Motor neuron (in vitro differentiated cells): ENCODE measurements at places on chromosomes 16 and 17. TPM values are rescaled to one million over a fixed set of nuclear protein-coding genes. Genes with fewer than 3 reads are reported as not detected.

KRTAP2-1 gene
- total RNA-seq, result not detected in 2 replicates

OR1A1 gene
- total RNA-seq, result 0.59 TPM in 1 of 2 replicates, not detected in the other

CLEC3A gene
- 0.19 TPM in 1 of 2 replicates, not detected in the other for total RNA-seq

TBC1D3L gene
- total RNA-seq, result 3.3 and 3.7 TPM in 2 replicates

B4GALNT2 gene
- total RNA-seq, result 0.06 TPM in 1 of 2 replicates, not detected in the other

TAC4 gene
- not detected in 2 replicates for total RNA-seq

CDK3 gene
- total RNA-seq, result 3.5 and 6.1 TPM in 2 replicates

CBLN1 gene
- 2.9 and 4.4 TPM in 2 replicates for total RNA-seq

EXOC7 gene
- 57.7 and 57.9 TPM in 2 replicates for total RNA-seq

ZNF668 gene
- 14.8 and 17.6 TPM in 2 replicates for total RNA-seq

CCDC92B gene
- total RNA-seq, result 0.15 and 0.27 TPM in 2 replicates

- ATAC-seq, result no peak
Observed at GRCh38 chr17:66549311-66549704, 246.9 kb downstream of the PRKCA start.

DNA sequence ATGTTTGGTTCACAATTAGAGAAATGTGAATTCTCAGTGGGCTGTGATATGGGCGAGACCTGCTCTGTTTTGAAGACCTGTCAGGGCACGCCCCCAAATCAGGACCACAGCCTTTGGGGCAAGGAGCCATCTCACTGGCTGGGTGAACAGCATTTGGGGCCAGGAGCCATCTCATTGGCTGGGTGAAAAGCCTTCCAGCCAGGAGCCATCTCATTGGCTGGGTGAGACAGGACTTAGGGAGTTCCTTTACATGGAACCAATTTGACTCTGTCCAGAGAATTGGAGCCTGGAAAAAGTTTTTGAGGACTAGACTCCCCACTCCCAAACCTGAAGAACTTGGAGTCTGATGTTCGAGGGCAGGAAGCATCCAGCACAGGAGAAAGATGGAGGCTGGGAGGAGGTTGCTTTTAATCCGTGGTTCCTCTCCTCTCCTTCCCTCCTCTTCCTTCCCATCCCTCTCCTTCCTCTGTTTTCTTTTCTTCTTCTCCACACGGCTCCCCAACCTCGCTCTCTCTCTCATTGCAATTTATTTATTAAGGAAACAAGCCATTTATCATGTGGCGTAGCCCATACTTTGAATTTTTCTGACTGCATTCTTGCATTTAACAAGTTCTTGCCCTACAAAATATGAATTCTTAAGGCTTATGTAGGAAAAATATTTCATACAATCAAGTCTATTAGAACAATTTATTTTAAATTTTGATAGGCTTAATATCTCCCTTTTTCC, 19.7 kb downstream of the FOXL1 start:
- peak; percentile 37 for ATAC-seq

DNA sequence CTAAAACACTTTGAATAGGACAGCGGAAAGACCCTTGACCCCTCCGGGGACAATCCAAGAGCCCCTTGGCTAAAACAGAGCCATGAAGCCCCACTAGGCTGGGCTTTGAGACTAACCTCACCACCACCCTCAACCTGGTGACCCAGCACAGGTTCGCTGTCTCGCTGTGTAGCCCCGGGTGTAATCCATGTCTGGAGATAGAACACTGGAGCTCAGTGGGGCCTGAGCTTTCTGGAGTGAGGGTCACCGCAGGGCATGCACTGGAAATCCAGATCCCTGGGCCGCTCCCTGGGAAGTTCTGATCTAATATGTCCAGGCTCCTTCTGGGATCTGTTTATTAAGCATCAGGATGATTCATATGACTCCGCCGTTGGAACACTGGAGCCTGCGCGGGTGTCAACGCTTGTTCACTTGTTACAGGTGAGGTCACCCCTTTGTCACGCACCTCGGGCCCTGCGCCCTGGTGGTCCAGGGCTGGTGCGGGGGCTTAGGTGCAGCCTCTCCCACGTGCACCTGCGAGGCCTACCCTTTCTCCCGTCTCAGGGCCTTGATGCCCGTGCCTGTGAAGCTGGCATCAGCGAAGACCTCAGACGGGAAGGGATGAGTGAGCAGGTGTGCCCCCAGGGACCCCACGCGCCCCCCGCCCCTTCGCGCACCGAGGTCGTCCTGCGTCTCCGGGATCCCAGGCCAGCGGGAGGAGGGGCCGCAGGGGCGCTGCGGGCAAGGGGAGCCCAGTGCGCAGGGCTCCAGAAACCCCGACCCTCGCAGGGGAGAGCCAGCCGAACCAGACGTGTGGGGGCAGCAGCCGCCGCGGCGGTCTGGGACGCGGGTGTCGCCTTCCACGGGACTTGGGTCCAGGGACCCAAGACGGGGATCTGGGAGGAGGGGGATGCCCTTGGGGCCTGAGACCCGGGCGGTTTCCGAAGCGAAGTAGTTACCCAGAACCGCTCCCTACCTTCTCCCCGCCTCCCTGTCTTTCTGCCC, 224.1 kb upstream of the FOXF1 start:
- ATAC-seq, result no peak

GRCh38 chr17:70109497-70109896, 34.5 kb downstream of the KCNJ16 start:
- no peak for ATAC-seq

DNA sequence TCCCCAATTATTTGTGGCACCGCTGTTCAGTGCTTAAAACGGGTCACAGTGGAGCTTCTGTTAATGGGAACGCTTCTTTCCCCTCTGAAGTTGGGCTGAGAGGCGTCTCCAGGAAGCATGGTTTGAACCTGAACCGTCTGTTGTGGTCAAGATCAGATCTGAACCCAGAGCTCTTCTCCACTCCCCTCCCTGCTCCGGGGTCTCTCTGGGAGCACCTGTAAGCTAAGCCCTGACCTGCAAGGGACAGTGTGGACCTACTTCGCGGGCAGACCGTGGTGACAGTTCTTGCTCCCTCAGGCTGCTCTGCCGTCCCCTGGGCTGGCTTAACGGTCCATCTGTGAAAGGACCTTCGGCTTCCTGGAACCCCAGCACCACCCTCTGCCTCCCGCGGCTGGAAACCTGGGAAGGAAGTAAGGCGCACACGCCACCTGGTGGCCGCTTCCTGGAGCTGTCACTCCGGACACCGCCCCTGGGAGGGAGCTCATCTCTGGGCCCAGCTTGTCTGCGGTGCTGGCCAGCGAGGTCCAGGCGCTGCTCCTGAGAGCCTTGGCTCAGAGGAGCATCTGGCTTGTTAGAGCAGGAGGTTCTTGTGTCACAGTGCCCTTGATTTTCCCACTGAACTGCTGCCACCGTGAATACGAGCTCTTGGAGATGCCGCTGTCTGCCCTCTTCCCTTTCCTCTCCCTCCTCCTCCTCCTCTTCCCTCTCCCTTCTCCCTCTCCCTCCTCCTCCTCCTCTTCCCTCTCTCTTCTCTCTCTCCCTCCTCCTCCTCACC, 518.5 kb upstream of the EEF2KMT start:
- peak; percentile 88 for ATAC-seq

DNA sequence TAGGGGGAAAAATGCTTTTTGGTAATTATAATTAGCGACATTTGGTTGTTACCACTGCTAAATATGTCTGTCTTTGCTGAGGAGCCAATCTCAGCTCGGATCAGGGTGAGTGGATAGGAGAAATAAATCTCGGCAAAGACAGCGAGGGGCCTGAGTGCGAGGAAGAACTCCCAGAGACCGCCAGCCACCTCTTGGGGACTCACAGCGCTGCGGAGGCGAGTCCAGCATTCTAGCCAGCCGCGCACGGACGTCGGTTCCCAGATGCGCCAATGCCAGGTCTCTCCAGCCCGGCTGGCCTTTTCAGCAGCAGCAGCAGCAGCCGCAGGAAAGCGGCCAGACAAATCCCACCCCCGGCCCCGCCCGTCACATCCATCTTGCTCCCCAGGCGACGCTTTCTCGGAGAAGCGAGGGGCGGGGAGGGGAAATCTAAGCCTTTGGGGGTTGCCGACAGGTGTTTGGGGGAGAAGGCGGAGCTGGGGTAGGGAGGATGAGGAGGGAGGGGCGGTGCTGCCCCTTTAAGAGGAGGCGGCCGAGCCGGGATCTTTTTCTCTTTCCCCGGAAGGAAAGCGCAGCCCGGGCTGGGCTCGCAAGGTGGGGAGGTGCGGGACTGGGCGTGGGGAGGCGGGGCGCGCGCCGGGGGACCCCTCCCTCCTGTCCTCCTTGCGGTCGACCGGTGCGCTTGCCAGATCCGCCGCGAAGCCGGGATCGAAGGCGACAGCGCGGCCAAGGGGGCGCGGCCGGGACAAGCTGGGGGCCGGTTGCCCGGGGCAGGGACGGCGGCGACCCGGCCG, at the start of gene ITGA3:
TSS of gene ITGA3 (plus strand) at position 685 of the 791 bp plus-strand sequence. CDS start 330 bp downstream, outside the sequence.
- peak; percentile 83 for ATAC-seq

DNA sequence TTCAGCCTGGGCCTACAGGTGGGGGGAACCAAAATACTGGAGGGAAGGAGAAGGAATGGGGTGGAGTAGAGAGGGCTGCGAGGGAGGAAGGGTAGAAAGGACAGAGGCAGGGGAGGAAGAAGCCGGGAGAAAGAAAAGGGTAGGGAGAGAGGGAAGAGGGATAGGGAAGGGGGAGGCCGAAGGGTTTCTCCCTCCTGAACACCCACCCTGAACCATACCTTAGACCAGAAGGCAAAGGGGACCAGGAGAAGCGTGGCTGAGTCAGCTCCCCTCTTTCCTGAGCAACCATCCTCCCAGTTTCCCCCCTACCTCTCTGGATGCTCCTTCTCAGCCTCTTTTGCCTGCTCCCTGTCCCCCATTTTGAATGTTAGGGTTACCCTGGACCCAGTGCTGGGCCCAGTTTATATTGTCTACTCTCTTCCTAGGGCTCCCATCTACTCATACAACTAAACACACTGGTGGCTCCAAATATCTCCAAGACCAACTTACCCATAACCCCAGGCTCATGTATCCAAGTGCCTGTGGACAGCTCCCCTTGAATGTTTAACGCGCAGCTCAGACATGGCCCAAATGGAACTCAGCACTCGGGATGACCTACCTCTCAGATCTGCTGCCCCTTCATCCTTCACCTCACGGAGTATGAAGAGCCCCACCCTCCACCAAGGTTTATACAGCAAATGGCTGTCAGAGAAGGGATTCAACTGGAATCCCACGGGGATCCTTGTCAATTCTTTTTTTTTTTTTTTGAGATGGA, 7.8 kb downstream of the TSPOAP1 start:
- no peak for ATAC-seq

DNA sequence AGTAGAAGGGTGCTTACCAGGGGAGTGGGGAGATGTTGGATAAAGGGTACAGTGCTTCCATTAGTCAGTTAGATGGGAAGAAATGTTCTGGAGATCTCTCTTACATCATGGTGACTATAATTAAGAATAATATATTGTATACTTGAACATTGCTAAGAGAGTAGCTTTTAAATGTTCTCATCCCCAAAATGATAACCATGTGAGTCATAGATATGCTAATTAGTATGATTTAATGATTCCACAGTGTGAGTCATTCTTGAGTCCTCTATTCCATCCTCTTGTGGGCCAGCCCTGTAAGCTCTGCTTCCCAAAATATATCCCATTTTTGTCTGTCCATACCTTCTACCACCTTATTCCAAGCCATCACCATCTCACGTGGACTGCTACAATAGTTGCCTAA, 80.6 kb upstream of the CDH11 start:
- ATAC-seq, result no peak

DNA sequence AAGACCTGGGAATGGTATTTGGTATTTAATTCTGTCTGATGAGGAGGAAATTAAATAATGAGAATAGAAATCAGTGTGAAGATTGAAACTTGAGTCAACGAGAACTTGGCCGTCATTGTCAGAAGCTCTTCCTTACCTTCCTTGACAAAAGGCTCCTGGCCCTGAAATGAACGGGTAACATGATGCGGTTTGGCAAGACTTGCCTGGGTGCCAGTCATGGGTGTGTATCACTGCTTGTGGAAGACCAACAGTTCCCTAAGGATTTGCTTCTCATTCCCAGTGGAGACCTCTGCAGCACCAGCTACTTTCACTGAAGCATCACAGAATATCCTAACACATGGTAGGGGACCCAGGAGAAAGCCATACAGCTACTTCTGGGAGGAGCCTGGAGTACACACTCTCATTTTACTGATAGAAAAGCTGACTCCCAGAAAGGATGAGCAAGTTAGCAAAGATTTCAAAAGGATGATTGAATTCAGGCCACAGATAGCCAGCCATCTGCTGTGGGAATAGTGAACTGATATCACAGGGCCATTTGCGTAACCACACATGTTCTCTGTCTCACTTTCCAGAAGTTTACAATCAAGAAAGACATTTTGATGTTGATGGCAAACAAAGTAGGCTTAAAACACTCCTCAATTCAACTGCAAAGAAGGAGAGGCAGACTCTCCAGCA, 258.1 kb upstream of the SALL1 start:
- no peak for ATAC-seq

DNA sequence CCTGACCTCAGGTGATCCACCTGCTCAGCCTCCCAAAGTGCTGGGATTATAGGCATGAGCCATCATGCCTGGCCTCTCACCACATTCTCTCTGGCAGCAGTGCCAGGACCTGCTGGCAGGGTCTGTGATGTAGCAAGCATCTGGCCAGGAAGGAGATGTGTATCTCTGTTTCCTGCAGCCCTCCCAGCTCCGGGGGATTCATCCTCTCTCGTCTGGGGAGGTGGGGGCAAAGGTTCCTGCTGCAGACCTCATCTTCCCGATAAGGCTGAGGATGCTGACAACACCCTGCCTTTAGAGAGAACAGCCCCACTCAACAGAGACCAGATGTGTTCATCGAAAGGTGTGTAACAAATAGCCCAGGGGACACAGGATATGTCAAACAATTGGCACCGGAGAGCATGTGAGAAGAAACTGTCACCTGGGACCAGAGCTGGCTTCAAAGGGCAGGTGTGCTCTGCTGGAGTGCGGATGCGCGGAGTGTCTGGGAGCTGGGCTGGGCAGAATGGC, 54.8 kb upstream of the SEC14L1 start:
- ATAC-seq, result no peak

GRCh38 chr17:33091271-33091670, 99.6 kb downstream of the SPACA3 start:
- ATAC-seq, result no peak

DNA sequence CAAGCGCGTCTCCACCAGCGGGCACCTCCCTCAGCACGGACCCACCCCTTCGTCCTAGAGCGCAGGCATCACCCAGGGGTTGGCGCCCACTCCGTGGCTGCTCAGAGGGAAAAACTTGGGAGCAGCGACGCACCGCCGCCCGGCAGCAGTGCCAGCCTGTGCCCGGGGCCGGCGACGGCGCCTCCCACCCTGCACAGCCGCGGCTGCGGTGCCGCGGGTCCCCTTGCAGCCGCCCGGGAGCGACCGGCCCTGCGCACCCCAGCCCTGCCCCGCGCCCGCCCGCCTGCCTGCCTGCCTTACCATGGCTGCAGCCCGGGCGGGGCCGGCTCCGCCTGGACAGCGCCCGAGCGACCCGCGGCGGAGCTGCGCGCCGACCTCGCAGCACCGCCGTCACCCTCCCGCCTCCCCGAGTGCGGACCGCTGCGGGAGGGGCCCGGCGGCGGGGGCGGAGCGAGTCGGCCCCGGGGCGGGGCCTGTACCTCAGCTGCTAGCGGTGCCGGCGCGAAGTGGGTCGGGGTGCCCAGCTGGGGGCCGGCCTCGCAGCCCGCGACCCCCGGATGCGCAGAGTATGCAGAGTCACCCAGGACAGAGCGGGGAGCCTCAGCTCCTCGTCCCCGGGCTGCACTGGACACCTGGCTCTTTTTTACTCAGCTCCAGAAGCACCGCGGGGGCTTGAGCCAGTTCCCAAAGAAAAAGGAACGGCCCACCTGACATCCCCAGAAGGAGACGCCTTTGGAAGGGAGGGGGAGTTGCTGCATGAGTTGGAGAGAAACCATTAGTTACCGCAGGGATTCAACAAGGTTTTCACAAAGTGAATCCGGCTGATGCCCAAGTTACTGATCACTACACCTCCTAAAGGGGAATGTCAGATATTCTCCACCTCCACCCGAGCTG, 17.5 kb upstream of the MTMR4 start:
- peak; percentile 93 for ATAC-seq
